ENCODE measurements at places on chromosomes 11 and 22.

GRCh38 chr11:73894725-73895335, 18.0 kb downstream of the PAAF1 start:
- no peak for DNase-seq

GRCh38 chr11:89536926-89537325, 45.8 kb upstream of the NOX4 start:
- no peak for DNase-seq

- no peak for DNase-seq
These were observed 17.3 kb downstream of the MS4A6A start for GRCh38 chr11:60165538-60165937.

GRCh38 chr11:119531623-119532022, 108.7 kb upstream of the THY1 start:
- DNase-seq: no peak

DNA sequence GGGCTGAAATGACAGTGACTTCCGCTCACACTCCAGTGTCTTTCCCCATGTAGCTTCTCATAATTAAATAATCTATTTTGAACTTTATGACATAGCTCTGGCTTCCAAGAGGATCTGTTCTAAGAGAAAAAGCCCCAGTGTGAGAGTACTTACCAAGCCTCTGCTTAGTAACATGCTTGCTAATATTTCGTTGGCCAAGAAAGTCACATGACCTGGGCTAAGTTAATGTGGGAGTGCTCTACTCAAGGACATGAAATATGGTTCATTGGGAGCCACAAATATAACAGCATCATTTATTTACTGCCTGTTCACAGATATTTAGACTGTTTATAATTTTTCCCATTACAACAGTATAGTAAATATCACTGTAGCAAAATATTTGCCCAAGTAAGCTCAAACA, 42.5 kb downstream of the CCDC73 start:
- no peak for DNase-seq

DNA sequence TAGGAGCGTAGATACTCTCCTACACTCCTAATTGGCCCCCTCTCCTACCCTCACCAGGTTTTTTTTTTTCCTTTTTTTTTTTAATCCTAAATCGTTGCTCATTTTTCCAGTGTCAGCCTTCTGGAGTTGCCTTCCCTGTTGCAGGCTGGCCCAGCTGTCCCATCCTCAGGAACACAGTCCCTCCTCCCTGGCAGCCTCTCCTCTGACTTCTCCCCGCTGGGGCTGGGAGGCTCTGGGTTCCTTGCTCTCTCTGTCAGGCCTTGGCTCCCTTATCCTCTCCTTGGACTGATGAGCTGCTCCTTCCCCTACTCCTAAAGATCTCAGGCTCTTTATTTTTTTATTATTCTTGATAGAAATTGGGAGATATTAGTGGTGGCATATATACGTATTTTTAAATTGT, 62.2 kb downstream of the PKNOX2 start:
- no peak for DNase-seq

DNA sequence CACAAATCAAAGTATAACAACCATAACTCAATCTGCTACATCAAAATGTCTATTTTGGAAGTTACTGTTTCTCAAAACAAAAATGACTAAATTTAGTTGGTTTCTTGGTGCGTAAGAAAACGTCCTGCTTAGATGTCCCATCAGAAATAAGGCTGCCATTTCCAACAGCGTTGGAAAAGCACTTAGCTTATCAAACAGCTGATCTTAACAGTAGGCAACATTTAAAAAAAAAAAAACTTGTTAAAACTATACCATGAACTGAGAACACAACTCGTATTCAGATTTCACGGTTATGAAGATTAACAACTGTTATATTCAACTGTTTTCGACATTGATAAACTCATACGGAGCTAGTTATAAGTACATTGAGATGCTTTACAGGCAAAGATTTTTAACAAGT, 2.4 kb downstream of the CEP57 start:
- DNase-seq: no peak

DNA sequence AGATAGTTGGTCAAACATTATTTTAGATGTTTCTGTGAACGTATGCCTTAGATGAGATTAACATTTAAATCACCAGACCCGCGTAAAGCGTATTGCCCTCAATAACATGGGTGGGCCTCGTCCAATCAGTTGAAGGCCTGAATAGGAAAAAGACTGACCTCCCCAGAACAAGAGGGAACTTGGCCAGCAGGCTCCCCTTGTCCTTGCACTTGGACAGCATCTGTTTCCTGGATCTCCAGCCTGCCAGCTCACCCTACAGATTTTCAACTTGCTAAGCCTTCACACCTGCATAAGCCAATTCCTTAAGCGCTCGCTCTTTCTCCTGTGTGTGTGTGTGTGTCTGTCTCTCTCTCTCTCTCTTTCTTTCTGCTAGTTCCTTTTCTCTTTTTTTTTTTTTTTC, 8.2 kb downstream of the TOM1 start:
- no peak for DNase-seq

DNA sequence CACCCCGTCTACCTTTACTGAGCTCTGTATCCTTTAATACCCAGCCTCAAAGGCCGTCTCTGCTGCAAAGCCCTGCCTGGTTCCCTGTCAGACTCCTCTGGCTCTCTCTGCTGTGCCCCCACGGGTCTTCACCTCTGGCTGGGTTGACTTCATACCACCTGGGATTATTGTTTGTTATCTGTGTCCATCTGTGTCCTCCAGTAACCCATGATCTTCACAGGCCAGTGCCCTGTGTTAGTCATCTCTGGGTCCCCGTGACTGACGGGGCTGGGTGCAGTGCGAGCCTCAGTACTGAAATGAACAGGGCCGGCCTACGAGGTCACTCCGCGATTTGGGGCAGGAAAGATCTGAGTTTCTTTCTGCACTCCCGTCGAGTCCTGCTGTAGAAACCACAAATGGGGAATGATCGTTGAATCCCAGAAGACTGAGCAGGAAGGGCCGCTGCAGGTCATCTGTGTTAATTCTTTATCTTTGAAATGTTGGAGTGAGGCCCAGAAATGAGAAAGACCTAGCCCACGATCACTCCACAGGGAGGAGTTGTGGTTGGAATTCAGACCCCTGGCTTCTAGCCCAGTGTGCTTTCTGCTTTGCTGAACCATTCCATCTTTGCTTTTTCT, 12.3 kb upstream of the TUB start:
- DNase-seq: no peak
